ENCODE measurements at places on chromosomes 2 and 18.

DNA sequence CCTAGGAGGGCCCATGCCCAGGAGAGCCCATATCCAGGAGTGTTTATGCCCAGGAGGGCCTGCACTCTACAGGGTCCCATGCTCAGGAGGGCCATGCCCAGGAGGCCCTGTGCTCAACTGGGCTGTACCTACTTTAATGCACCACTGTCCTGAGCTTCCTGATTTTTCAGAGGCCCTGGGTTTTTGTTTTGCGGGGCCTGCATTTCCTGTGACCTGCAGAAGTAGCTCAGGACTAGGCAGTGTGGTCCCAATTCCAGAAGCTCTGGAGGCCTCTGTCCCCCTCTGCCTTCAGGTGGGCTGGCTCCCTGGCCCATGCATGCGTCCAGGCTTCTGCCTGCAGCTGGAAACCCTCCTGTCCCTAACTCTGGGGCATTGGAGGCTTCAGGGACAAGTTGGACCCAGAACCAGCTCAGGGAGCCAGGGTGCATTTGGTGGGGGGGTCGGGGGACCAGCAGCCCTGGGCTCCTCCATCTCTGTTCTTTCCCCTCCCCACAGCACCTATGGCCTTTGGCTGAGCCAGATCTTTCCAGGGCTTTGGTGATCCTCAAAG lies 10.8 kb downstream of the GPR35 start:
- DNase-seq, result no peak

DNA sequence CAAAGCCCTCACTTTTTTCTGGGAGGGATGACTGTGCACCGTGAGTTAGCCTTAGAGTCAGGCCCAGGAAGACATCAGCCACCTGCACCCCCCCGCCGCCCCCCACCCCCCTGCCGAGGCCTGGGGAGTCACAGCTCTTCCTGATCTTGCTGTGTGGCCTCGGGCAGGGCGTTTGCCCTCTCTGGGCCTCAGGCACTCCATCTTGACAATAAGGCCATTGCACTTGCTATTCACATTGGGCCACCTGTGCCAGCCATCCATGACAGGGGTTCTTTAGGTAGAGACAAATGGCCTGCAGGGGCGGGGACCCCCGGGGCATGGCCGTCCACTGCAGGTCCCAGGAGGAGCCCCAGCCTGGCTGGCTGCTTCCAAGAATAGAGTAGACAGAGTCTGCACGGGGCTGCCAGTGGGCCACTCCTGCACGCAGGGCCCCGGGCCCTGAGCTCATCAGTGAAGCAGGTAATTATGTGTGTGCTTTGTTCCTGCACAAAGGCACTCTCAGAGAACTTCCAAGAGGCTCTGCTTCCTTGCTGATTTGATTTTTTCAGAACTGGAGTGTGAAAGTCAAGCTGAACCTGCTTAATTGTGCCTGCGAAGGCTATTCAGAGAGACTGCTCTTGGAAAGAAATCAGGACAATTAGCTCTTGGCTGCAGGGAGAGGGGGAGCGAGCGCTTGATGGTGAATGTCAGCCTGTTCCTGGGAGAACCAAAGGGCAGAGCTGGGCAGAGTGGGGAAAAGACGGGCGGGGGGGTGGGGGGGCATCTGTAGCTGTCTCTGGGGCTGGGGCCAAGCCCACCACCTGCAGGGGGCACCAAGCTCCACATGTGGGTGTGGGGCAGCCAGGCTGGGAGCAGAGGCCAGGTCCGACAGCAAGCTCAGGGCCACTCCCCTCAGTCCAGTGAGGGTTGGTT lies 40.3 kb downstream of the RRM2 start:
- no peak for DNase-seq

DNA sequence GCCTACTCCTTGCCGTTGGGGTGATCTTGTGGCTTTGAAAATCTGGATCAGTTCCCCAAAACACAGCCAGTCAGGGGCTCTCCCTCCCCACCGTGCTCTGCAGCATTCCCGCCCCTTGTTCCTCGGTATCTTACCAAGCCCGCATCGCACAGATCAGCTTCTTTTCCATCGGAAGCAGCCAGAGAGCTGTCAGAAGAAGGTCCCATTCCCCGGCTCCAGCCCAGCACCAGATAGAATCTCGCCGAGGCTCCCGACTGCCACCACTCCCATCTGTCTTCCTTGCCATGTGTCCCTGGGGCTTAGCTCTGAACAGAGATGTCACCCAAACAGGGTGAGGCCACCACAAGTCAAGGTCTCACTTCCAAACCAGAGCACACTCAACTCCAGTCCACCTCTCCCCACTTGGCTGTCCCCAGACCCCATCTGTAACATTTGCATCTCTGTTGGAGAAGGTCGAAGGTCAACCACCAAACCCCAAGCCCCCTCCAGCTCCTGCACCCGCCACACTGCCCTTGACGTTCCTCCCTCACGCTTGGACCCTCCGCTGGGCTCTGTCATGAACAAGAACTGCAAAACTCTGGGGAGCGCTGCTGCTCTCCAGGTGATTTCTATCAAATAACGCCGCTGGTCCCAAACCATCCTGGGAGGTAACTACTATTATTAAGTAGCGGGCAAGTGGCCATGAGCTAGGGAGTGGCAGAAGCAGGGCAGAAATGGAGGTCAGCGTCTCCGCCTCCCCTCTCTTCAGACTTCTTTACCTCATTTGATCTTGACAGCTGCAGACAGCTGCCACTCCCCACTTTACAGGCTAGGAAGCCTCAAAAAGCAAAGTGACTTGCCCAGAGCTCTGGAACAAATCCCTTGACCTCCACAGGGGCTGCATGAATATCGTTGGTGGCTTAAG lies 70.0 kb upstream of the TAF1B start:
- DNase-seq, result no peak

- no peak for DNase-seq
Measured at GRCh38 chr2:238127165-238128060, 11.1 kb upstream of the KLHL30 start.

- no peak for DNase-seq
Measured at GRCh38 chr2:221674446-221674845, 102.3 kb upstream of the EPHA4 start.

GRCh38 chr18:45850021-45850420 lies 24.5 kb downstream of the SIGLEC15 start:
- no peak for DNase-seq

DNA sequence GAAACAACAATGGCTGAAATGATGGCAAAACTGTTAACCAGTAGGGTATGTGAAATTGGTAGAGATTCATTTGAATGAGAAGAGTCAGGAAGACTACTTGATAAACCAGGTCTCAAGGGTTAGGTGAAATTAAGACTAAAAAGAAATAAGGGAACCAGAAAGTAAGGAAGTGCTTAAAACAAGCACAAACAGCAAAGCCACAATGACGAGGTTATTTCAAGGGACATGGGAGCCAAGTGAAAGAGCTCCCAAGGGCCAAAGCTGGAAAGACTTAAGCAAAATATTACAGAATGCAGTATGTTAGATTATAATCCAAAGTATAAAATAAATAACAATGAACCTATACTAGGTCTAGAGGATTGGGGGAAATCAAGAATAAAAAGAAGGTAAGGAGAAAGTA lies 19.3 kb upstream of the CD302 start:
- no peak for DNase-seq

DNA sequence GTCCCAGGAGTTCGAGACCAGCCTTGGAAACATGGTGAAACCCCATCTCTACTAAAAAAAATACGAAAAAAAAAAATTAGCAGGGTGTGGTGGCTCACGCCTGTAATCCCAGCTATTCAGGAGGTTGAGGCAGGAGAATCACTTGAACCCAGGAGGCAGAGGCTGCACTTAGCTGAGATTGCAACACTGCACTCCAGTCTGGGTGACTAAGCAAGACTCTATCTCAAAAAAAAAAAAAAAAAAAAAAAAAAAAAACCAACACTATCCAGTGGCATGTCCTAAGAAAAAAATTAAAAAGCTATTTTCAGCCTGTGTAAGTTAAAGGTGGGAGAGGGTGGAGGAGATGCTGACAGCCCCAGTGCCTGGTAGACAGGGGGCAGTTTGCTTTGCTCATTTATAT lies 32.2 kb upstream of the REL start:
- DNase-seq, result no peak

- DNase-seq, result no peak
Measured at GRCh38 chr18:73381699-73382036, 513.9 kb upstream of the NETO1 start.

GRCh38 chr18:29928081-29928480 lies 1114.5 kb downstream of the DSC3 start:
- DNase-seq, result no peak

GRCh38 chr2:174820361-174820760 lies 56.1 kb upstream of the CHRNA1 start:
- DNase-seq, result no peak

DNA sequence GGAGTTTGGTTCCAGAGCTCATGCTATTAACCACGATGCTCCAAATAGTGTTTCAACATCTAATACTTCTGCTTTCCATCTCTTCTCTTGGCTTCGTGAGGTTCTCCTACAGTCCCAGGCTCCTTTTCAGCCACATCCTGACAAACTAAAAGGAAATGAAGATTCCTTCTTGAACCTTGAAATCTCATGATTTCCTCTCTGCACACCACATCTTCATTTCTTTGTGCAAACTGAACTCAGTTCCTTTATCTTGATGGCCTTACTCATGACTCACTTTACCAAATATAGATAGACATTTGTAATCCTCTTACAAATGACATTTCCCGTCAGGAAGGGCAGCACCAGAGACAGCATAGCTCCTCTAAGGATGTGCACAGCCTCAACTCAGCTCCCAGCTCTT lies 50.0 kb upstream of the ITGA4 start:
- DNase-seq, result no peak

DNA sequence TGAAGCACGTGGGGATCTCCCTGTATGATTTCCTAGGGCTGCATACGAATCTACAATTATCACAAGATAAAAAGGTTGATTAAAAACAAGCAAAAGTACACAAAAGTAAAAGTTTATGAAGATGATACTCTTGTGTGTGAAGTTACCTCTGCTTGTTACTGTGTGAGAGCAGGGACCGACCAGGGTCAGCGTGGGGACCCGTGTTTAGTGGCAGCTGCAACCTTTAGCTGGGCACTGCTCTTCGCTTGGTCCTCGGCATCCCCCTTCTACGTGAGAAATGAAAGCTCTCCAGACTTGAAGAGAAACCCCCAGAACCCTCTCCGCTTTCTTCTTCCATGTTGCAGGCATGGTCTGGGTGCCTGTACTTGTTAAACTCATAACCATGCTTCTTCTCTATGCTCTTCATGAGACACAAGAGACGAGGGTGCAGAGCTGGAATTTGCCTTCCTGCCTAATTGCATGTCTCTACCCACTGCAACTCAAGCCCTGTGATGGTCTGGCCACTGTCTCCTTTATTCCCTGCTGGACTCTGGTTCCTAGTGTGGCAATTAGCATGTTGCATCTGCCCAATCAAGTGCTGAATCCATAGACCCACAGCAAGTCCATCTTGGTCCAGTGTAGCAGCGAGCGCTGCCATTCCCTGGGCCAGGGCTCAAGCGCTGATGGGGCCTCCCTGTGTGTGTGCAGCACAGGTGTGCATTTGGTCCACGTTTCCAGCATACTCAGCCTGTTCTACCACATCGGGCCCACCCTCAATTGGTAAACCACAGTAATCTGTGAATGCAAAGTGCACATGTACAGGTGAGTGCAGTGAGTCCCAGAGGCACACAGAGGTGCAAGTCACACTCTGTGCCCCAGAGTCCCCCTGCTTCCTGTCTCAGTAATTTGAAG lies 88.5 kb downstream of the TWIST2 start:
- no peak for DNase-seq

DNA sequence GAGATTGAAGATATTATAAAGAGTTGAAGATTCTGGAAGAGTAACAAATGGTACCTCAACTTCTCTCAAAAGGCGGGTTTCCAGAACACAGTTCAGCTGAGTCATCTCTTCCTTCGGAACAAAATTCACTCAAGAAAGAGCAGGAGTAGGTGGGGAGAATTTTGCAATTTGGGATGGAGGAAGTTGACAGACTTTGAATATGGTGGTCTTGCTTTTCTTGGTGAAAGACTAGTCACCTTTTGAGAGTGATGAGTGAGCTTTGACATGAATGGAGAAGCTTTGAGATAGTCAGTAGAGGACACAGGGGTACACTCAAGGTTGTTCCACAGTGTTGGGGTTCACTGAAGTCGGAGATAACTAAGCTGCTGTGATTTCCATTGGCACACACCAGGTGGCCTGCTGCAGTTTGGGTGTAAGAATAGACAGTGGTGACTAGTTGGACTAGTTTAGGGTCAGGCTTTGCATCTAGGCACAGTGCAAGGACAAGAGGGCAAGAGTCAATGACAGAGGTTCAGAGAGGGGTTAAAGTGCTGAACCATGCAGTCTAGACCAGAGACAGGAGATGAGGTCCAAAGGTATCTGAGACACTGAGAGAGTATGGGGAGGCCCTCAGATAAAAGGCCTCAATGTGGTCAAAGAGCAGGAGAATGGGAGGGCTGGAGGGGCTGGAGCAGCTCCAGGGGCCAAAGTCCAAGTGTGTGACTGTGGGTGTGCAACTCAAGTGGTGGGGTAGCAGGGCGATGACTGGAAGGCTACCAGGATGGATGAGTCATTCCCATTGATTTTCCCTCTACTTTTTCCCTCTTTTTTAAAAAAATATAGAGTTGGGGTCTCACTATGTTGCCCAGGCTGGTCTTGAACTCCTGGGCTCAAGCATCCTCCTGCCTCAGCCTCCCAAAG lies 7.7 kb downstream of the CCL20 start:
- DNase-seq, result no peak

DNA sequence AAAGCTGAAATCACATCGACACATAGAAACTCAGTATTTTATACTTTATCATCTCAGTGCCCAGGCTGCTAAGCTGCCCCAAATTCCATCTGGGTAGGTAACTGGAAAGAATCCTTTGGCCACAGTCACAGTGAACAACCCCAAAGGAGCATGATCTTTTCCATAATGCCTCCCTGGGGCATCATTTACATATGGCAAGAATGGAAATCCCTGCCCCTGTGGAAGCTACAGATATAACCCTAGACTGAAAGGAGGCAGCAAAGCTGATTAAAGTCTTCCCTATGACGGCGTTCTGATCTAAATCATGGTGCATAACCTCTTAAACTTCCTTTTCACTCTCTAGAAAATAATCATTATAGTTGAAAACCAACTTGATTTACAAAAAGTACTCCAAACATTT lies 41.5 kb downstream of the MAP3K19 start:
- no peak for DNase-seq

GRCh38 chr2:219642069-219642454 lies 14.6 kb downstream of the SLC4A3 start:
- DNase-seq, result no peak

- no peak for DNase-seq
Measured at GRCh38 chr2:156779416-156780120, 343.4 kb downstream of the GPD2 start.

DNA sequence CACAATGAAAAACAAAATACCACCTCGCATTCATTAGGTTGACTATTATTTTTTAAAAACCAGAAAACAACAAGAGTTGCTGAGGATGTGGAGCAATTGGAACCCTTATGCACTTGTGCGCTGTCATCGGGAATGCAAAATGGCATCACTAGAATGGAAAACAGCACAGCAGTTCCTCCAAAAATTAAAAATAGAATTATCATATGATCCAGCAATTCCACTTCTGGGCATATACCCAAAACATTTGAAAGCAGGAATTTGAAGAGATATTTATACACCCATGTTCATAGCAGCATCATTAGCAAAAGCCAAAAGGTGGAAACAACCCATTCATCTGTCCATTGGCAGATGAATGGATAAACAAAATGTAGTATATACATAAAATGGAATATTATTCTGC lies 11.9 kb upstream of the NMUR1 start:
- DNase-seq, result no peak
